ENCODE measurements at places on chromosomes 5 and 9.

DNA sequence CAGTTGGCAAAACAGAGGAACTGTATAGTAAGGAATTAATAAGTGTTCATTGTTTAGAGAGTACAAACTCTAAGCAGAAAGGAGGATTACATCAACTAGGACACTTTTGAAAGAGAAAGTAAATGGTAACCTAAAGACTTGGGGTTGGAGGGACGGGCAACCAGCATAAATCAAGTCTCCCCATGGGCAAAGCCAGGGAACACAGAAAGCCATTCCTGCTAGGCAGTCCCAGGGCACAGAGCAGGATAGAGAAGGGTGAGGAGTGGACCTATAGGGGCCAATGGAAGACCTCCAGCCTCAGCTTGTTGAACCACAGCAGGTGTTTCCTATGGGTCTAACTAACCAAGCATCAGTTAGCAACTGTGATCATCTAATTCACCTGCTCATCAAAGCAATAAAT is 9.2 kb upstream of the ERAP1 start:
- DNase-seq = no peak

DNA sequence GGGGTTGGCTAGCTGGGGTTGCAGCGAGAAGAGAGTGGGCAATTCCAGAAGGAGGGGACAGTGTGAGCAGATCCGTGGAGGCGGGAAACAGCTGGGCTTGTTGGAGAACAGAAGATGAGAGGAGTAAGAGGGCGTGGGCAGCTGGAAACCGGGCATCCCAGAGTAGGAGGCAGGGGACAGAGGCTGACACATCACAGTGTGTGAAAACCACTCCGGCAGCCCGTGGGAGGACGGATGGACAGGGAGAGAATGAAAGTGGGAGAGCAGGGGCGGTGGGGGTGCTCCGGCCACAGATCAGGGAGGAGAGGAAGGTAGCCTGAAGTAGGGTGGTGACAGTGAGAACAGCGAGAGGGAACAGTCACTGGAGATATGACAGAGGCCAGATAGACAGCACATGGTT is 8.3 kb upstream of the PSMB7 start:
- DNase-seq = no peak

- no peak for DNase-seq
Measured at GRCh38 chr5:31355337-31355736, 161.9 kb downstream of the CDH6 start.

- DNase-seq = no peak
Measured at GRCh38 chr9:133334161-133334560, 1.8 kb downstream of the SURF6 start.

GRCh38 chr5:172444110-172444510 is 10.2 kb downstream of the SH3PXD2B start:
- DNase-seq = no peak

DNA sequence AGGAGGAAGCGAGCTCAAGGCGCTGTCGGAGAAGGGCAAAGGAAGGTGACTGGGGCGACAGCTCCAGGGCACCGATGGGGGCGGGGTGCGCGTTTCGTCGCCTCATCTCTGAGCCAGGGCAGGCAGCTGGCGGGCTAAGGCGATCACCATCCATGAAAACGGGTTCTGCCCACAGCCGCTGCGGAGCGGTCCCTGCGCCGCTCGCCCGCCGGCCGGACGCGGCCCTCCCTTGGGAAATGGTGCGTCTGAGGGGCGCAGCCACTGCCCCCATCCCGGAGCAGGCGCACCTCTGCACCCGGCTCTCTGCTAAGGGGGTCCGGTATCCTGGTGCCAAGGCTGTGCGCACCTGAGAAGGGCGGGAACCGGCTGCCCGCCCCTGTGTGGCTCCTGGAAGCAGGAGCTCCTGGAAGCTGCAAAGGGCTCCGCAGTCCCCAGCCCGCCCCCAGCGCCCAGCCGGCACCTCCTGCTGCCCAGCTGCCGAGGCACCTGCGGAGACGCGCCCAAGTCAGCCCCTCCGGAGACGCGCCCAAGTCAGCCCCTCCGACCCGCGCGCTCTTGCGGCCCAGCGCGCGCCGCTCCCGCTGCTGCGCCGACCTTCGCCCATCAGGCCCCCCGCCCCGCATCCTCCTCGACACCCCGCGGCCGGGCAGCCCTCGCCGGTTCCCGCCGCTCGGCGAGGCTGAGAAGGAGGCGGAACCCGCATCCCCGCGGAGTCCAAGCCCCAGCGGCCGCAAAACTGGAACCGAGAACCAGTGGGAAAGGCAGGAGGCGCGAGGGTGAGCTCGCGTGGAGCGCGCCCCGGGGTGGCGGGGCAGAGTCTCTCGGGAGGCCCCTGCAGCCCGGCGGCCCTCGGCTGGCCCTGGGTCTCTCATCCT is 757 bp downstream of the ANKRD34B start:
- peak; percentile 16 for DNase-seq

DNA sequence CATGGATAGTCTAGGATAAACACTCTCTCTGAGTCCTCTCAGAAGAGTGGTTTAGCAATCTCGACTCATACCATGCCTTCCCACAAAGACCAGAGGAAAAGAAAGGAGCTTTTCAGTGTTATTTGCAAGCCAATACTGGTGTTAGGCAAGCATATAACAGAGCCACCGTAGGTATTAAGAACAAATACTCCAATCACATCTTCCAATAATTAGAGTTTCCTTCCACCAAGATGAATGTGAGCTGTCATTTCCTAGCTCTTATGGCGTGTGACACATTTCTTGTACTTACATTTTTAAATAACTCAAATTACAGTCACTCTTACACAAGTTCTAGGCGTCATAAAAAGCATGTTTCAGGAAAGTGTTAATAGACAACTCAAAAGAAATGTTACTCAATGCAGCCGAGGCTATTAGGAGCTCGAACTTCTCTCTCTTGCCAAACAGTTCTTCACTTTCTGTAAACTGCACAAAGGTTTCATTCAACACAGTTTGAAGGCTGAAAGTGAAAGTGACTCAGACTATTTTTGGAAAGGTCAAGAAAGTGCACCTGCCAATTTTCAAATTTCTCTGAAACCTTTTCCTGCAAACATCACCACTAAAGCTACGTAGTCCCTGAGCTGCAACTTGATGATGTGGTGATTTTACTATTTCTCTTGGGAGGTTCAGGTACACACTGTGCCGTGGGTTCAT is 153.8 kb downstream of the AUH start:
- no peak for DNase-seq

DNA sequence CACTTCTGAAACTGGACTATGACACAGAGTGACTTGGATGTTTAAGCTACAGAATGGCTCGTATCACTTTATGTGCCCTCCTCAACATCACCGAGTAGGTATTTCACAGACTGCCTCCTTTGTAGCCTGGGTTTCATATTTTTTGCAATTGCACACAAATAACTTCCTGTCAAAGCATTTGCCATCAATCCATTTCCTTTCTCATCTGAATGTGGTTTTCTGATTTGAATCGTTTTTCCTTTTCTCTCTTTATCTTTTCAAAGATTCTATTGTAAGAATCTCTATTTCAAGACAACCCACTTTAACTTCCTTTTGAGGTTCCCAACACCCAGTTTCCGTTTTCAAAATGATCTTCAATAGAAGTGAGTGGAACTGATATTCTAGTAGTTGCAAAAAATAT is 563.8 kb upstream of the ARRDC3 start:
- DNase-seq = no peak

DNA sequence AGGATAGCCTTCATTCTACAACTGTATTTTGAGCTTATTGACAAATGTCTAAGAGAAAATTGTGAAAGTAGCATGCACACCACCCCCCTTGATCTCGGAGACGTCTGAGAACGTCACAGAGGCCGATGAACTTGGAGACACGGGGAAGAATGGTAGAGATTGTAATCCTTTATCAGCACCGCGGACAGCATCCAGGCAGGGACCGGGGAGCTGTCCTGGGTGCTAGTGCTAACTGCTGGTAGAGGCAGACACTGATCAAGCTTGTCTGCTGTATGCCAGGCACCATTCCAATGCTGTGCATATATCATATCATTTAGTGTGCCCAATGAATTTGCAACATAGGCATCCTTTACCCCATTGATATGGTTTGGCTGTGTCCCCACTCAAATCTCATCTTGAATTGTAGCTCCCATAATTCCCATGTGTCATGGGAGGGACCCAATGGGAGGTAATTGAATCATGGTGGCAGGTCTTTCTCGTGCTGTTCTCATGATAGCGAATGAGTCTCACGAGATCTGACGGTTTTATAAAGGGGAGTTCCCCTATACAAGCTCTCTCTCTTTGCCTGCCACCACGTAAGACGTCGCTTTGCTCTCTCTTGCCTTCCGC is 98.8 kb downstream of the LHX2 start:
- peak; percentile 31 for DNase-seq

- no peak for DNase-seq
Measured at GRCh38 chr5:11790201-11790600, 114.0 kb downstream of the CTNND2 start.

DNA sequence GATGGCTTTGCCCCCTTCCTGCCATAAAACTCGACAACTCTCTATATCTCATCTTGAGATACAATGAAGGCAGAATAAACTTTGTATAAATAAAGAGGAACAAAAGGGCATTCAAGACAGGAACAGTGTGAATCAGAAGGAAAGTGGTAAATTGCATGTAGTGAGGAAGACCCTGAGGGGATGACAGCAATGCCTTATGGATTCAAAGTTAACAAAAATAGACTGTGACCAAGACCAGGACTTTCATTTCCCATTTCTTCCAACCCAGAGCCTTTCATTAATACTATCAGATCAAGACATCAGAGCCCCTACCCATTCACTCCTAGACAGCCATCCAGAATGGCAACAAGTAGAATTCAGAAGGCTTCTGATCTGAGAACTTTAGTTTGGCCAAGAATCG is 46.4 kb upstream of the ZNF462 start:
- DNase-seq = no peak

DNA sequence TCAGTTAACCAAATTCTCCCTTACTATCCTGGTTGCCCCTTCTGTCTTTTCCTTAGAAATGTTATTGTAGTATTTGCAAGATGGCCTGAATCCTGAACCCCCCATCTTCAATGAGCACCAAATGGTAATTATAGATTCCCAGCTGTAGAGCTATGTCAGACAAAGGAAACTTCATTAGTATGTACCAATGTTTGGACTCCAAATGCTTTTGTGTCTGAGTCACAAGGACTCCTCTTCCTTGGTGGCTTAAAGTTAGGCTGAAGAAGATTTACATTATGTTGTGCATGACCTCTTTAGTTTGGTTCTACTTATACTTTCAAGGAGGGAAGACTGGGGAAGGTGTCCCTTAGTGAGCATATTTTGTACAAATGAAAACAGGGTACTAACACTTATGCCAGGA is 105.9 kb upstream of the CDKN2B start:
- DNase-seq = no peak

- DNase-seq = peak; percentile 63
Measured at GRCh38 chr5:176817841-176818377, 7.5 kb downstream of the UNC5A start.

GRCh38 chr9:104779334-104779733 is 15.4 kb downstream of the NIPSNAP3B start:
- no peak for DNase-seq

DNA sequence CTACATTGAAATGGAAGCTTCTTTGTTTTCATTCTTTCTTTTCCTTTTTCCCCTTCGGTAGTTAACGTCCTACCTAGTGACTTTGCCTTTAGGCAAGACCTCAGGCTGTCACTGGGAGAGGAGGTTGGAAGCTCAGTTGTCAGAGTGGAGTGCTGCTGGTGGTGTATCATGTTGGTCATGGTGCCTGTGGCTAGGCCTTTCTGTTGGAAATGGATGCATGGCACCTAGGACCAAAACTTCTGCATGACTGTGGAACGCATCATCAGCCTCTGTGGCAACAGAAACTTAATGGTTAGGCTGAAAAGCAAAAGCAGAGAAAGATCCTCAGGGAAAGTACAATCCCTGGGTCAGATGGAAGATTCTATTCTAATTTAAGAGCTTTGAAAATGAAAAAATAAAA is 57.9 kb downstream of the OSTF1 start:
- no peak for DNase-seq

DNA sequence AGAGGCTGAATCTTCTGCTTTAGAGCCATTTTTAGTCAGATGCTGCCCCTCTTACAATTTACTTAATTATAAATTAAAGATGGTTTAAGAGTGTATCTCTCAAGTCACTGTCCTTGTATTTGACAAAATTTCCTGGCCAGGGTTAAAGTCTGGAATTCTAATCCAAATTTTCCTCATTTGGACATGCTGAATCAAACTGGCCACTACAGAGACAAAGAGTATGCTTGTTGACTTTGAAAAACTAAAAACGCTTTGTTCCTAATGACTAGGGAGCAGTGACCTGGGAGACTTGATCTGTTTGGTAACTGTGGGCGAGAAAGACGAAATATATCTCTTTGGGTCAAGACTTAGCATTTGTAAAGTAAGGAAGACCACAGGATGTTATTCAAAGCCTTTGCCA is 303.2 kb downstream of the ZSWIM6 start:
- DNase-seq = no peak

- DNase-seq = peak; percentile 29
Measured at GRCh38 chr5:77282337-77283027, 72.0 kb downstream of the PDE8B start.

GRCh38 chr9:37329576-37329975 is 92.9 kb upstream of the GRHPR start:
- DNase-seq = peak; percentile 19

GRCh38 chr9:123431581-123431980 is 75.6 kb downstream of the CRB2 start:
- no peak for DNase-seq

DNA sequence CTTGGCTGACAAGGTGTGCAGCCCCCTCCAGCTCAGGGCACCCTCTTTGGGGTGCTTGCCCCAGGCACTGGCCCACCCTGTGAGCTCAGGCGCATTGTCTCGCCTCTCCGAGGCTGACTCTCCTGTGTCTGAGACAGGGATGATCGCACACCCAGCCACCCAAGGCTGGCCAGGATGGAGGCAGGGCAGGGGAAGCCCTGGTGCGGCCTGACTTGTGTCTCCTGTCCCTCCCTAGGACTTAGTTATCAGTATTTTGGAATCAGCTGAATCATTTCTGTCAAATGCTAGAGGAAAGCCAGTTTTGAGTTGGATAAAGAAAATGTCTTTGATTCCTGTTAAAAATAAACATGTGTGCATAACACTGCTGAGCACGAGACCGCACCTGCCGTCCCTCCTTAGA is 2.5 kb upstream of the DBH start:
- no peak for DNase-seq

DNA sequence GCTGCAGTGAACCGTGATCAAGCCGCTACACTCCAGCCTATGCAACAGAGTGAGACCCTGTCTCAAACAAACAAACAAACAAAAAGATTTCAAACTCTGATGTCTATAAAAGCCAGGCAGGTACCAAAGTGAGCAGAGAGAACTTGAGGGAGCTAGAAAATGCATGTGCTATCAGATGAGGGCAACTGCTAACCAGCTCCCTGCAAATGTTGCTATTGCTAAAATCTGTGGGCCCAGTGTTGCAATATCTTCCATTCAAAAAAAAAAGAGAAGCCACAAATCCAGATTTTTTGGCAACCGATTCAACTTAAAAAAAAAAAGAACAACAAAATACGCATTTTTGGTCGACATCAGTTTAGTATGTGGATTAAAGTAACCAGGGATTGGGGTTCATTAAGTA is 5.5 kb downstream of the UBE2D2 start:
- no peak for DNase-seq

DNA sequence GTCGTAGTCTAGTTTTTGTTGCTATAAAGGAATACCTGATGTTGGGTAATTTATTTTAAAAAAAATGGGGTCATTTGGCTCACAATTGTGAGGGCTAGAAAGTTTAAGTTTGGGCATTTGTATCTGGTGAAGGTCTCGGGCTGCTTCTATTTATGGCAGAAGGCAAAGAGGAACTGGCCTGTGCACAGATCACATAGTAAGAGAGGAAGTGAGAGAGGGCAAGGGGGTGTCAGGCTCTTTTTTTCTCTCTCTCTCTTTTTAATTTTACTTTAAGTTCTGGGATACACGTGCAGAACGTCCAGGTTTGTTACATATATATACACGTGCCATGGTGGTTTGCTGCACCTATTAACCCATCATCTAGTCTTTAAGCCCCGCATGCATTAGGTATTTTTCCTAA is 453.3 kb downstream of the DIRAS2 start:
- no peak for DNase-seq

Data from brain (organoid and tissue), 16 donors.